ENCODE measurements at places on chromosomes 5 and 9. TPM values are rescaled to one million over a fixed set of nuclear protein-coding genes. Genes with fewer than 3 reads are reported as not detected.

The PDGFRB gene
- 0.22 TPM for total RNA-seq

The IFNA2 gene
- total RNA-seq = not detected

The LAMC3 gene
- total RNA-seq = 2.1 TPM

The TERT gene
- 2.7 TPM for total RNA-seq

The TRPM3 gene
- total RNA-seq = not detected

The SEMA6A gene
- 0.15 TPM for total RNA-seq

The SLC22A4 gene
- total RNA-seq = 4.9 TPM

The TAS2R1 gene
- total RNA-seq = not detected

The ANKRD34B gene
- total RNA-seq = 0.05 TPM

The HNRNPAB gene
- total RNA-seq = 312 TPM

The MLANA gene
- total RNA-seq = not detected
